ENCODE measurements at places on chromosomes 11 and 22.
A peak's percentile ranks its signal among the peaks of the same experiment; 100 is the strongest.

DNA sequence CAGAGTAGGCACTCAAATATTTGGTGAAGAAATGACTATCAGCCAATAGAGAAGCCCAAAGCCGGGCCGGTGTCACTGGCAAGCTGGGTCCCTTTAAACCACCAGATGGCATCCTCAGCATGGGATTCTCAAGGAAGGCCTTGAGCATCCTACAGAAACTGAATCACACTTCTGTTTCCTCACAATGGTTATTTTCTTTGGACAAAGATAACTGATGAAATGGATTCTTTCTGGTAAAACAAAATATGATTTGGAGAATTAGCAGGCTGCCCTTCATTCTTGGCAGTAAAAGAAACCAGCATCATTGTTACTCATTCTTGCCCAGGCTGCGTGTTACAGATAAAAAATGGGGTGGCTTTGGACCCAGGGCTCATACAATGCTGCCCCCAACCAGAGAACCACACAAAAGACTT is 30.3 kb upstream of the ASPHD2 start:
- peak; percentile 27 for DNase-seq

GRCh38 chr11:45967506-45967905 is 45.0 kb downstream of the LARGE2 start:
- DNase-seq, result no peak

- DNase-seq, result no peak
Observed at GRCh38 chr11:60971520-60971919, at the start of gene CD6. CD6 (plus strand) TSS chr11:60971680; CDS start chr11:60971866, 186 bp downstream.

DNA sequence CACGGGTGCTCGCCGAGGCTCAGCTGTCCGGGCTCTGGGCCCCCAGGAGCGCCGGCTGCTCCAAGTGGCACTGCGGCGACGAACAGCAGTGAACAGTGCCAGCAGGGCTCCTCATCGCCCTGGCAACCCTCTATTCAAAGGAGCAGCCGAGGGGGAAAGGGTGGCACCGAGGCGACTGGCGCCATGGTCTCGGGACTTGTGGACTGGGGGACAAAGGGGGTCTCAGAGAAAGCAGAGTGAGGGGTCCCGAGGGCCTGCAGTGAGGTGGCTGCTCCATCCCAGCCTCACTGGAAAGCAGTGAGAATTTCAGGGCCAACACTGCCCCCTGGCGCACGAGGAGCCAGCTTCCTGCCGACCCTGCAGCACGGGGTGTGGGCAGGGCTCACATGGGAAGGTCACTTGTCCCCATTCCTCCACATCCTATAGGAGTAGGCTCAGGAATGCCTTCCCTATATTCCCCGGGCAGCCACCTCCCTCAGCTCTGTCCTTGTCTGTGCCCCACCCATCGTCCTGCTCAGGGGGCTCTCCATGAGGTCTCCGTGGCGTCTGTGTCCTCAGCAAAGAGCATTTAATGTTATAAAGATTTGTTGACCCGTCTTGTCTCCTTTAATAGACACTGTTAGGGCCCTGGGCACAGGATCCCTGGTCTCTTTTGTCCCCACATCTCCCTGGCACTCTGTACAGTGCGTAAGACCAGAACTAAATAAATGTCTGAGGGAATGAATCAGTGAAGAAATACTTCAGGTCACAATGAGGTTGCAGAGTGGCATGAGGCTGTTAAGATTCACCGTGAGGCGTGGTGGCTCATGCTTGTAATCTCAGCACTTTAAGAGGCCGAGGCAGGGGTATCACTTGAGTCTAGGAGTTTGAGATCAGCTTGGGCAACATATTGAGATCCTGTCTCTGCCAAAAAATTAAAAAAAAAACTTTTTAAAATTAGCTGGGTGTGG is 26.4 kb downstream of the LRFN4 start:
- DNase-seq, result peak; percentile 77

DNA sequence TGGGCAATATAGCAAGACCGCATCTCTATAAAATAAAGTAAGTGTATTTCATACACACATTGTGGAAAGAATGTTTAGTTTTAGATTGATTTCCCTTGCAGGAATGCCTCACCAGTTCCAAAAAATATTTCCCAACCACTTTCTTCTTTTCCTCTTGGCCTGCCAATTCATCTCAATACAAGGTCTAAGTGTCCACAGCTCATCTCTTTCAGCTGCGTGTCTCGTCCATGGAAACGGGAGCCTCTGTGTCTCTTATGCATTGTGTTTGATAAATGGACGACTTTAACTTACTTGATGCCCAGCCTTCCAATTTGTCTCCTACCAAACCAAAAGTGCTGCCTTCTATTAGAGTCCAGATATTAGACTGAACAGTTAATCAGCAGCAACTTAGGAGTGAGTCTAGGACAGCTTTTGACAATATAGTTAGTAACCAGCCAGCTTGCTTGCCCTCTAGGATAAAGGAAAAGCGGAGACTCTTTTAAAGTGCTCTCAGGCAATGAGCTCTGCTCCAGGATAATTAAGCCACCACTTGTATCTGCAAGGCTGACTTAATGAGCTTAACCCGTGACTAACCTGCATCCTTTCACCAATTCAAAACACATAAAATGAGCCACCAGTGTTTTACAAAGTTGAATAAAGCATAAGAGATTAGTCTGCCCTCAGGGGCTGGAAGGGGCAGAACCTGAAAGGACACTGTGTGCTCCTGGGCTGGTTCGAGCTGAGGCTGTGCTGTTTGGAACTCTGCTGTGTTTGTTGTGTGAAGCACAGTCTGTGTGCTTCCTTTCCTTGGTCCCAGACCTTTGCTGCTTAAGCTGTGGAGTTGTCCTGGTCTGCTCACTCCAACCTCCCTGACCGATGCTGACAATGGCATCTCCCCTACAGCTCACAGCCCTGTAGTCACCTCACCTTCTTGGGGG is 27.5 kb downstream of the FBXO7 start:
- no peak for DNase-seq

DNA sequence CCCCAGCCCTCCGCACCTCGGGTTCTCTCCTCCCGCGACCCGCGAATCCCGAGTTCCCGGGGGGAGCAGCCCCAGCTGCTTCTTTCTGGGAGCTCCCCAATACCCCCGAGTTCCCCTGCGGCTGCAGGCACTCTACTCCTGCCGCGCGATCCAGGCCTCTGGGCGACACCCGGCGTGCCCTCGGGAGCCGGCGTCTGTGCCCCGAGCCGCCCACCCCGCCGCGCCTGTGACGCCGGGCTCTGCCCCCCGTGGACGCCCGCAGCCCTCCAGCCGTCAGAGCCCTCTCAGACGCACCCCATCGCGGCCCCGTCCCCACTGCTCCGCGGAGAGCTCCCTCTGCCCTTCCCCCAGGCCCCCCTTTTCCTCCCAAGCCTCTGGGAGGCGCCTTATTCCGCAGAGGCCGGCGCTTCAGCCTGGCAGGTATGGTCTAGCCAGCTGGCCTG is 422 bp downstream of the GLB1L2 start:
- DNase-seq, result no peak

- no peak for DNase-seq
Observed at GRCh38 chr11:77410076-77410827, 63.6 kb downstream of the PAK1 start.

- DNase-seq, result no peak
Observed at GRCh38 chr11:36153551-36153950, 135.7 kb downstream of the COMMD9 start.
